ENCODE measurements at places on chromosomes 4 and X.

DNA sequence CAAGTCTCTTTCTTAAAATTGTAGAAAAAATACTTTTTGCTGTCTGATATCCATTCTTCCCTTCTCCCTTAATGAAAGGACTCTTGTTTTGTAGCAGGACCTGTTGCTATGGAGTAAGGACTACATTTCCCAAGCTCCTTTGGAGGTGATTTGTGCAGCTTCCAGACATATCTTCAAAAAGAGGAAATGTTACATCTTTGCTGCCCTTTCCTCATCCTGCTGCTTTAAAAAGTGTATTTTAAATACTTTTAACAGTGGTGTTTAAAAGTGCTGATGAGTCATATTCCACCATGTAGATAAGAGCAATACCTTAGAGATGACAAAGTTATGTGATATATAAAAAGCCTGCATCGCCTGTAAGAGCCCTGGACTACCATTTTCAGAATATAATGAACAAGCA is 98.7 kb downstream of the CFAP299 start:
- DNase-seq = no peak

DNA sequence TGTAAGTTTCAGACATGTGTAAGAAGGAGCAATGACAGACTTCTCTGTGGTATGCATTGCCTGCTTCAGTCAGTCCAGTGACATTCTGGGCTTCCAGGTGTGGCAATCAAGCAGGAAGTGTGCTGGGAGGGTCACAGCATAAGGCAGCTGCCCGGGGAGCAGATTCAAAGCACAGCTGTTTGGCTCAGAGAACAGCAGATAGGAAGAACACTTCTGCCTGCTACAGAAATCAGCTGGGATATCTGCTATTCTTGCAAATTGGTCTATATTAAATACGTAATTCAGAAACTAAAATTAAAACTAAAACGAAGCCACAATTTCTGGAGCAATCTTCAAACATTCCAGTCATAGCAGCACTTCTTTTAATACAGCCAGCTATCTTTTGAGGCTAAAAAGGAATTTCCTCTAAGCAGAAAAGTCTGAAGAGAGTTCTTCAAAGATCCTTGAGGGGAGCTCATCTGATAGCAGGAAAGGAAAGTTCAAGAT is 47.5 kb upstream of the GALNT7 start:
- DNase-seq = no peak

DNA sequence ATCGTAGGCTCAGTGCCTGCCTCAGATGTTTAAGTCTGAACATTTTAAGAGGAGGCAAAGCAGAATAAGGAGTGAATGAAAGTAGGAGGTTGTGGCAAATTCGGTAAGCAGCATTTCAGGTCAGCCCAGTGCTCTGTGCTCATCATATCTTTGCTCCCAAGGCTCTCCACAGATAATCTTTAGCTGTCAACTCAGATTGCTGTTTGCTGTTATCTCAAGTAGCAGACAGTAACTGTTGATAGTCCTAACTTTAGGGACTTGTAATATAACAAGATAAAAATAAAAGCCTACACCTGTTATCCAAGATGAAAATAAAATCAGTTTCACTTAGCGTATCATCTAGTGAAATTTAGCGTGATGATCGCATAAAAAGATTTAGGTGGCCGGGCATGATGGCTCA is 18.6 kb upstream of the CLTRN start:
- DNase-seq = no peak

DNA sequence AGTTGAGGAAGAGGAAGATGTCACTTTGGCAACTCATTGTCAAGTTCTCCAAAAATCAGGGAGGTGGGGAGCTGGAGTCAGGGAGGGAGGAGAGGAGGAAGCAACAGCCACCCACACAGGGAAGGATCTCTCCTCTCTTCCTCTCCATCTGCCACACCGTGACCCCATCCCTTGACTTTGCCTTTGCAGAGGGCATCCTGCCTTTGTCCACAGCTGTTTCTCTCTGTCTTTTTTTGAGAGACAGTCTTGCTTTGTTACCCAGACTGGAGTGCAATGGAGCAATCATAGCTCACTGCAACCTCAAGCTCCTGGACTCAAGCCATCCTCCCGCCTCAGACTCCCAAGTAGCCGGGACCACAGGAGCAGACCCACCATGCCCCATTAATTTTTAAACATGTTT is 276.0 kb downstream of the SHOX start:
- no peak for DNase-seq

DNA sequence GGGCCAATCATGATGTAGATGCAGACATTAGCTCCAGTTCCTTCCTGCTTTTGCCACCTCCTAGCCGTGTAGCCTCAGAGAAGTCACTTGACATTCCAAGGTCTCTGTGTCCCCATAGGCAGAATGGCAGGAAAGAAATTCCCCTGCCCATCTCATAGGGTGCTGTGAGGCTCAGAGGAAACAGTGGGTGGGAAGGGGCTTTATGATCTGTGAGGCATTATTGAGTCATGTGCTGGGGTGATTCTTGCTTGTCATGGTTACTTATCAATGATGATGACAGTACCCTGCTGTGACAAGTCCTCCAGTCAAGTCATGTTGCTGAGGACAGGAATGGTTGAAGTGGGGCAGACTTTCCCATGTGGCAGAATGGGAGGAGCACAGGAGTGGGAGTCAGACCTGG is 63.7 kb downstream of the MSX1 start:
- no peak for DNase-seq

GRCh38 chr4:140867356-140867755 is 111.2 kb upstream of the TBC1D9 start:
- DNase-seq = no peak

DNA sequence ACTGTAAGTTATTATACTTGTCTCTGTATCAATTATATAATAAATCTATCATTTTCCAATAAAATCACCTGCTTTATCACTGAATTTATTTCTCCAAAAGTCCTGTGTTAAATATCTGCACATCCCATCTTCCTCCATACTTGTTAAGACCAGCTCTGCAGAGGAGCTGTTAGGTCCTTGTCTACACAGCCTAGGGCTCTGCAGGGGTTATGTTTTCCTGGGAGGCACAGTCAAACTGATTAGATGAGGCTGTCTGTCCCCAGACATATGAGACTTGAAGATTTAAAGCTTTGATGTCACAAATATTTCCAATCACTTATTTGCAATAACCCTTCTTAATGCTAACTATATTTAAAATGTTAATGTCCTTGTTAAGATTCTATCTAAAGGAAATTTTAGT is 446.8 kb downstream of the TRAM1L1 start:
- DNase-seq = no peak
